Bronchial epithelial cell (primary cell): ENCODE measurements at places on chromosomes 4 and X. TPM values are rescaled to one million over a fixed set of nuclear protein-coding genes. Genes with fewer than 3 reads are reported as not detected.

TCEAL1 gene
- total RNA-seq: 10.5 and 11.3 TPM in 2 replicates

ZDHHC15 gene
- total RNA-seq: not detected in 2 replicates

GYG2 gene
- under 0.01 and 0.26 TPM in 2 replicates for total RNA-seq

CT55 gene
- total RNA-seq: not detected in 2 replicates

CCDC160 gene
- not detected in 2 replicates for total RNA-seq

PRR32 gene
- total RNA-seq: not detected in 2 replicates

XAGE1A gene
- total RNA-seq: not detected in 2 replicates

CENPE gene
- 1.3 and 6.3 TPM in 2 replicates for total RNA-seq

KCNE5 gene
- 0.26 TPM in 2 replicates for total RNA-seq

DCAF8L2 gene
- total RNA-seq: not detected in 2 replicates

SLC2A9 gene
- total RNA-seq: 29.7 and 71.0 TPM in 2 replicates

TLL1 gene
- total RNA-seq: 0.13 and 0.53 TPM in 2 replicates

CLDN2 gene
- not detected in 2 replicates for total RNA-seq

CCNB3 gene
- total RNA-seq: under 0.01 TPM in 2 replicates

LSM6 gene
- 26.3 and 27.4 TPM in 2 replicates for total RNA-seq

CT45A1 gene
- total RNA-seq: not detected in 2 replicates

RAB33A gene
- total RNA-seq: 0.13 and 0.26 TPM in 2 replicates

USP17L12 gene
- not detected in 2 replicates for total RNA-seq

H2BW2 gene
- not detected in 2 replicates for total RNA-seq

TLR7 gene
- not detected in 2 replicates for total RNA-seq

NPY2R gene
- not detected in 2 replicates for total RNA-seq

CFAP299 gene
- 0.26 TPM in 1 of 2 replicates, not detected in the other for total RNA-seq

MND1 gene
- 1.0 and 1.3 TPM in 2 replicates for total RNA-seq

UGT2A1 gene
- not detected in 2 replicates for total RNA-seq

TMEM156 gene
- 2.0 and 3.4 TPM in 2 replicates for total RNA-seq

CPLX1 gene
- not detected in 2 replicates for total RNA-seq

IL15 gene
- total RNA-seq: 0.26 and 0.53 TPM in 2 replicates

PALLD gene
- 69.2 and 92.7 TPM in 2 replicates for total RNA-seq

BST1 gene
- total RNA-seq: 0.64 and 0.79 TPM in 2 replicates

NAP1L3 gene
- total RNA-seq: not detected in 2 replicates

PHEX gene
- total RNA-seq: 5.3 and 16.6 TPM in 2 replicates

C4orf51 gene
- total RNA-seq: not detected in 2 replicates

SMIM9 gene
- not detected in 2 replicates for total RNA-seq

ITGB1BP2 gene
- total RNA-seq: 1.1 and 2.4 TPM in 2 replicates

NDST4 gene
- not detected in 2 replicates for total RNA-seq

VCX gene
- not detected in 2 replicates for total RNA-seq

IL1RAPL2 gene
- total RNA-seq: 0.13 TPM in 1 of 2 replicates, not detected in the other

F8A3 gene
- 0.26 and 0.38 TPM in 2 replicates for total RNA-seq

KLB gene
- under 0.01 TPM in 2 replicates for total RNA-seq
